COLO829 (cell line): ENCODE measurements at places on chromosomes 2 and 18.

DNA sequence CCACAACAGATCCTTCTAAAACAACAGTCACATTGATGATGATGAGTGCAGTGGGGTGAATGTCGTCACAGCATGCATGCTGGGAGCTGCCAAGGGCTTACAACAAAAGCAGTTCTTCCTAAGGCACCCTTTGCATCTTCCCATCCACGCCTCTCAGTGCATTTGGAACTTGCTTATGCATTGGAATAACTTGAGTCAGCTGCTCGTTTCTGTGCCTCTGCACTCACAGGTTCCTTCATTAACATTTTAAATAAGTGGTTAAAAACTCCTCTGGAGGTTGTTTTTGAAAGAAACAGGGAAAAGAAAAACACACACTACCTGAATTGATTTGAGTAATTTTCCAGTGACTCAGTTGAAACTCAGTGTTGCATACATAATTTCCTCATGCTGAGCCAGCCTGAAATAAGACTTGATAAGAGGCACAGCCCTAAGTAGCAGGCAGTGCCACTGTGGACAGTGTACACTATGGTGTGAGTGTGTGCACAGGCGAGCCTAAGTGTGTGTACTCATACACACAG, 46.8 kb upstream of the TRIM43B start:
- DNase-seq, result no peak

DNA sequence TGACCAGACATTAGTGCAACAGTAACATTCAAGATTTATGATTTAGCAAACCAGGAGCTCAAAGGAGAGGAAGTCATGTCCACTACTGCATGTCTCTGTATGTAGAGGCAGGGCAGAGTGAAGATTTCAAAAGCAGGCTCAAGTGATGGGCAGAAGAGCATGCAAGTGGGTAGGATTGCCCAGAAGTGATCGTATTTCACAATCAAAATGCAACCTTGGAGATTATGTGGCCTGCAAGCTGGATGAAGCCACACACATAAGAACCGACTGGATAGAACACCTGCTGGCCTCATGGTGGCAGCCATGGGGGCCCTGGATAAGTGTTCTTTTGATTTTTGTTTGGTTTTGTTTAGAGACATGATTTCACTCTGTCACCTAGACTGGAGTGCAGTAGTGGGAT, 286.8 kb upstream of the RAB12 start:
- DNase-seq, result no peak

- no peak for DNase-seq
These were observed 252.8 kb upstream of the APCDD1 start for GRCh38 chr18:10201659-10202058.

- no peak for DNase-seq
These were observed 8.5 kb downstream of the RAX start for GRCh38 chr18:59264651-59265245.

DNA sequence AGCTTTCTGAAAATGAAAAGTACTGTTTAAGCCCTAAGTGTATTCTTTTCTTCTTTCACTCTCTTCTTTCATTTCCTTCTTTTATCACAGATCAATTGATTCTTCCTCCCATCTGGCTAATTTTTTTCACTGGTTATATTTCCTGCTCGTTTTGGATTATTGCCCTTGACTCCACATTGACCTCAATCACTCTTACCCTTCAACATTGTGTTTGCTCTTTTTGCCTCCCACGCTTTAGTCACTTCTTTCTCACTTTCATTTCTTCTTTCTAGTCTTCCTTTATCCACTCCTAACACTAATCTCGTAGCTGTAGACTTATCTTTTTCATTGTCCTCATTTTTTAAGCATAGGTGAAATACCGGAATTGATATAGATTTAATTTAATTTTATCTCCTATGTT, 320.3 kb upstream of the VRK2 start:
- DNase-seq, result no peak

GRCh38 chr2:183163821-183164649, 39.8 kb downstream of the NUP35 start:
- DNase-seq, result no peak

- DNase-seq, result no peak
These were observed 491.9 kb upstream of the FANCL start for GRCh38 chr2:58732999-58733398.

DNA sequence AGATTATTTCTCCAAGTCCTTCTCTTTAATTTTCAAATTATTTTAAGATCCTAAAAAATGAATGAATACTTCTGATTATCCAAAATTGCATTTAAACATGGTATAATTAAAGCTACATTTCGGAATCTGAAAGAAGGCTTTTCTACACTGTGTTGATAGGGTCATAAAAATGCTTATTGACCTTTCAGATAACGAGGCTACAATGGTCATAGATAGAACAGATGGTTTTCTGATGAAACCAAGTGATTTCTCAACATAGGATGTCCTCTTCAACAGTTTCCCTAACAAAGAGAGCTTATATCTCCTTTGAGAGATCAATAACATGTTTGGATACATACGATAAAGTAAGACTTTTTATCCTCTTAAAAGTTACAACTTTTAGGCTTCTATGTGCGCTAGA, 201.1 kb downstream of the PTH2R start:
- no peak for DNase-seq

DNA sequence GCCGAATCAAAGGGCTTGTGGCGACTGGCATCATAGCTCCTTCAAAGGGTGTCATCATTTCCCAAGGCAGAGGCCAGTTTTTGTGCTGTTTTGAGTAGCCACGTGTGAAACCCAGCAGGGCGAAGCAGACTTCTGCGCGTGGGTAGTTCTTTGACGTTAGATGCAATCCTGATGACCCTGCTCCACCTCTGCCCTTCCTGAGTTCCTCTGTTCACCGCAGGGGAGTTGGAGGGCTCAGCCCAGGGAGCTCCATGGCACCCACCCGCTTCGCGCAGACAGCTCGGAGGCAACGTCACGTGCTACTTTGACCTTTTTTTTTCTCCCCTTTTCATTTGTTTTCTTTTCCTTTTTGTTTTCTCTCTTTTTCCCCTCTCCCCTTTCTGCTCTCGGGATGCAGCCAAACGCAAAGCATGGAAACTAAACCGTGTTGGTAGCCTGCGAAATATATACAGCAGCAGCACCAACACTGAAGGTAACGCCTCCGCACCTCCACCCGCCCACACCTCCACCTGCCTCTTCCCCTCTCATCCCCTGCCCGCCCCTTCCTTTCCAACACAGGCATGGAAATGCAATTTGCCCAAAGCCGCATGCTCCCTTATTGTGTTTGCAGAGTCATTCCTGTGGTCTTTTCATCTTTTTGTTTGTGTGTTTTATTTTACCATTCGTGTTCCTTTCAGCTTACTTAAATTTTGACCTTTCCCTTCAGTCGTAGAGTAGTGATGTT, 153.6 kb downstream of the GBX2 start:
- no peak for DNase-seq

- DNase-seq, result peak; percentile 92
These were observed 79.7 kb upstream of the IGFBP5 start for GRCh38 chr2:216775043-216775453.

GRCh38 chr2:2919574-2920365, 457.8 kb downstream of the EIPR1 start:
- DNase-seq, result no peak

- DNase-seq, result no peak
These were observed 85.7 kb downstream of the CEP192 start for GRCh38 chr18:13076886-13077285.

DNA sequence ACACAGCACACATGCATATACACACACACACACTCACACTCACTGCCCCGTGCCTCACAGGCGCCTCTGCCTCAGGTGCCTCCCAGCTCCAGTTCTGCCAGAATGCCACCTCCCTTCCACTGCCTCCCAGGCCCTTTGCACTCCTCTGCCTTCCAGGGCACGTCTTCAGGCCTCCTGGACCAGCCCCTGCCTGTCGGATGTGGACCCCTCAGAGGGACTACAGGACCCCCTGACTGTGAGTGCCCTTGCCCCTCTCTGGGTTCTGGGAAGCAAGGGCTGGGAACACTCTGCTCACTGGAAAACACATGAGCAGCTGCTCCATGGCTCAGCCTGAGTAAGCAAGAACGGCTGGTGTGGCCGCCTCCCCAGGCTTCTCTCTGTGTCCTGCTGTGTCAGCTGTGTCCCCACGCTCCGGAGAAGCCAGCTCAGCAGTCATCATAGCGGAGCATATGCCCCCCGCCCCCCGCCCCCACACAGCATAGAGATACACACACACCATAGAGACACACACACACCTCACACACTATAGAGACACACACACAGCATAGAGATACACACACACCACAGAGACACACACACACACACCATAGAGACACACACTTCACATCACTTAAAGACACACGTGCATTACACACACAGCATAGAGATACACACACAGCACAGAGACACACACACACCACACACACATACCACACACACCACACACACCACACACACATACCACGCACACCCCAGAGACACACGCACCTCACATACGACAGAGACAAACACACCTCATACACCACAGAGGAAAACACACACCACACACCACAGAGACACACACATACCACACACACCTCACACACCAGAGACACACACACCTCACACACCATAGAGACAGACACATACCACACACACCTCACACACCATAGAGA, 271.3 kb downstream of the CYRIA start:
- no peak for DNase-seq

- no peak for DNase-seq
These were observed 56.3 kb upstream of the TMEM200C start for GRCh38 chr18:5951515-5952091.

DNA sequence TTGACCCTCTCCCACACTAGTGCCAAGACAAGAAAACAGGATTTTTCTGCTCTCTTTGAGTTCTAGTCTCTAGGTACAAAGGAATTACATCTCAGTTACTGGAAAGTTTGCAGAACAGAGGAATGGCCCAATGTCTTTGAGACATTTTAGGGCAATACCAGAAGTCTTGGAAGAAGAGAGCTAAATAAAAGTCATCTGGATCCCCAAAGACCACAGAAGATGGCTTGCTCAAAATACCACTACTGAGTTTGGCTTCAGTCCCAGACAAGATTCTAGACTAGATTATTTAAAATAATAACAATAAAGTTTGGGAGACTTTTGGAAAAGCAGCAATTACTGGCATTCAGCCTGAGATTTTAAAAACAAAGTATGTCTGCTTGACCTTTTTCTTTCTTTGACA, 61.9 kb upstream of the HK2 start:
- no peak for DNase-seq

GRCh38 chr2:118989481-118989880, 47.5 kb downstream of the MARCO start:
- DNase-seq, result no peak

DNA sequence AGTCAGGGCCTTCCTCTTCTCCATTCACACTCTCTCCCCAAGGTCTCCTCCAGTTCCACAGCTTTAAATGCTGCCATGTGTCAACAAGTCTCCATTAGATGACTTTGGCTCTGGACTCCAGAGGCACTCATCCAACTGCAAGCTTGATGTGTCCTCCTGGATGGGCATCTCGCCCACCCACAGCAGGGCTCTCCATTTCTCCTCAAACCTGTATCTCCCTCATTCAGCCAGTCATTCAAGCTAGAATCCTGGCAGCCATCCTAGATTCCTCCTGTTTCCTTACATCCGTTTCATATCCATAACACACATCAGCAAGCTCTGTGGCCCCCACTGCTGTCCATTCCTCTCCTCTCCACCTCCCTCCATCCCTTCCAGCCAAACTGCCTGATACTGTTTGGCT, 88.4 kb upstream of the AFF3 start:
- no peak for DNase-seq

DNA sequence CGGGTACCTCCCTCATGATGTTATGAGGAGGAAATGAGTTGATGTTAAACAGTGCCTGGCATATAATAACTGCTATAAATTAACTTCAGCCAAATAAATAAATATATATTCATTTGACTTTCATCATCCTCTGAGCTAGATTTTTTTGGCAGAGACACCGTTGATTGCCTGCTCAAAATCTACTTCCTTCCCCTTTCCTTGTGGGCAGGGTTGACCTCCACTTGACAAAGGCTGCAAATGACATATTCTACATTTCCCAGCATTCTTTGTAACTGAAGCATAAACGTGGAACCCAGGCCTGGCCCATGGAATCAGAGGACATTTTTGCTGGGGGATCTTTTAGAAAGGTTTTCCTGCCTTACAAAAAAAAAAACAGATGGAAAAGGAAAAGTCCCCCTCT, 177.8 kb downstream of the TXNL1 start:
- DNase-seq, result no peak

- DNase-seq, result no peak
These were observed 4.1 kb downstream of the CYTIP start for GRCh38 chr2:157439824-157440186.

GRCh38 chr2:182682210-182682609, 33.8 kb upstream of the DNAJC10 start:
- no peak for DNase-seq

DNA sequence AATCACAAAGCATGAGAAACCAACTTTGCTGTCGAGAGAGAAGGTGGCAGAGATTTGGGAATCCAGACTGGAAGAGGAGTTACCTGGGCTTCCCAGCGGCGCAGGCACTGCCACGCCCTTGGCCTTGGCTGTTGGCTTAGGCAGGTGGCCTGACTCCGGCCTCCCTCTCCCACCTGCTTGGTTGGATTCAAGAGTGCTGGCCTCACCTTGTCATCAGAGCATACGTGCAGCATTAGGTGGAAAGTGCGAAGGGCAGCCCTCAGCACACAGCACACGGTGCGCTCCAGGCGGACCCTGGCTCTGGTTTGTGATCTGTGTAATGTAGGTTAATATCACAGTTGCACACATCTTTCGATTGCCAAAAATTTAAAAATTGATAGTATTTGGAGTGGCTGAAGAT, 19.2 kb upstream of the ASB1 start:
- no peak for DNase-seq

GRCh38 chr2:111057721-111058120, 63.0 kb upstream of the BCL2L11 start:
- no peak for DNase-seq

- DNase-seq, result no peak
These were observed 22.1 kb downstream of the PKP4 start for GRCh38 chr2:158478816-158479215.

DNA sequence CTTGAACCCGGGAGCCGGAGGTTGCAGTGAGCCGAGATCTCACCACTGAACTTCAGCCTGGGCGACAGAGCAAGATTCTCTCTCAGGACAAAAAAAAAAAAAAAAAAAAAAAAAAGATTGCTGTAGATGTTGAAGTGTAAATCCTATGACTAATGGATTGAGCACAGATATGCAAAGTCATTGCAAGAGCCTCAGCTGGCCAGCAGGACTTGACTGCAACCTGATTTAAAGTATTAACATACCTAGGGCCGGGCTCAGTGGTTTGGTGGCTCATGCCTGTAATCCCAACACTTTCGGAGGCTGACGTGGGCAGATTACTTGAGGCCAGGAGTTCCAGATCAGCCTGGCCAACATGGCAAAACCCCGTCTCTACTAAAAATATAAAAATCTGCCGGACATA, 103.4 kb upstream of the MSH2 start:
- DNase-seq, result no peak

- DNase-seq, result no peak
These were observed 335.9 kb upstream of the NT5C1B start for GRCh38 chr2:18925296-18925695.

DNA sequence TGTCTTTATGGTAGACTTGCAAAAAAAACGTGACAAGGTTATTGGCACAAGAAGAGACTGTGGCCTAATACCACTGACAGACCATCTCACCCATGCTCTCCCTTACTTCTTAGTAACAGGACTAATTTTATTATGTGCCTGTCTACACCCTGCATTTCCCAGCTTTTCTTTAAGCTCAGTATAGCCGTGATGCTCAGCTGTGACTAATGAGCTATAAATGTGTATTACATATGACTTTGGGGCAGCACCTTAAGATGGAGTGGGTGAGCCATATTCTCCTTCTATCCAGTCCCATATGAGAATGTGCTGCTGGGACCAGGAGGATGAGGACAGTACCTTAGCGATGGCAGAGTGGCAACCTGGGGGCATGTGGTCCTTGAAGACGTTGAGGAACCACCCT, 293.5 kb downstream of the RNF144A start:
- no peak for DNase-seq

- no peak for DNase-seq
These were observed 734 bp upstream of the RMC1 start for GRCh38 chr18:23502516-23503037.
